ENCODE measurements at places on chromosomes 3 and 15. TPM values are rescaled to one million over a fixed set of nuclear protein-coding genes. Genes with fewer than 3 reads are reported as not detected.

DNA sequence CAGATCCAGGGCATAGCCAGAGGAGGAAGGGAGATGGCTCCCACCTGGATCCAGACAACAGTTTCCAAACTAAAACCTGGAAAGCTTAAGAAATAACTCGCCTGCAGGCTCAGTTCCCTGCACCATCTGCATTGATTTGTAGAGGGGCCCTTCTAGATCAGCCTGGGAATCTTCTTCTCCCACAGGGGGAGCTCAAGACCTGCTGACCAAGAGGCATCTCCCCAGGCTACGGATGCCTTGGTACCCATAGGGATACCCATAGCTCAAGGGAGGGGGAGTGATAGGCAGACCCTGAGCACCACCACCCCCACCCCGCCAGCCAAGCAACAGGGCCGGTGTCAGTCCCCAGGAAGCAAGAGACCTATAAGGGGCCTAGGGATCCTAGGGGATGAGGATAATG, 28.0 kb upstream of the DCLK3 start:
- no peak for DNase-seq

GRCh38 chr3:132256989-132257388, 60.2 kb upstream of the ACP3 start:
- peak; percentile 47 for DNase-seq

GRCh38 chr15:38464675-38465074, 10.7 kb downstream of the FAM98B start:
- DNase-seq, result no peak

DNA sequence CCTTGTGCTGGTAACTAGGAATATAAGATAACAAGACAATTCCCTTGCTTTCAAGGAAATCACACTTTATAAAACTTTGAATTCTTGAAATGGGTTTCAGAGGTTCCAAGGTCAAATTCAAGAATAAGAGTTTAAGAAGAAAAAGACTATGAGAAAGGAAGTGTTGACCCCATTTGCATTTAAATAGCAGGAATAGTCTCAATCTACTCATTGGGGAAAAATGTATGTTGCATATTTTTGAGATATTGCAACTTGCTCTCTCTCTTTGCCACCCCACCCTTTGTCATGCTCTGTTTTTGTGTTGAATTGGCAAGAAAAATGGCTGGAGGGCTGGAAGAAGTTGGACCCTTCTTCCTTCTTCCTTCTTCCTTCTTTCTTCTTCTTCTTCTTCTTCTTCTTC, 699.2 kb downstream of the TUSC7 start:
- no peak for DNase-seq

DNA sequence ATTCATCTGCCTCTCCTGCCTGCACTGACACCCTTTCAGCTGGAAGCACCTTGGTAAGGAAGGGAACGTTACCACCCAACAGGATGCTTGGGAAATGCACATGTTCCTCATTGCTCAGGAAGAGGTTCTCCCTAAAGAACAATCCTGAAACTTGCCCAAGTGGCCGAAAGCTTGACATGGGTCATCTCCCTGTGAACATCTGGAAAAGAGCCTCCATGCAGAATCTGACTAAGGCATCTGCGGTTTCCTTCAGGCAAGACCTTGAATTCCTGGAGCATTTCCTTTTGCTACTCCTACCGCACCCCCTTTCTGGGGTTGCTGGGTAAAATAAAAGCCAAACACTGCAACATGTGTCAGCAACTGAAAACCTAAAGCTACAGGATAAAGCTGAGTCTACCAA, 68.7 kb upstream of the SNRK start:
- no peak for DNase-seq

TRIM59 gene
- total RNA-seq, result 9.1 TPM

Measured in testis (tissue), 5 donors.